ENCODE measurements at places on chromosomes 4 and X. TPM values are rescaled to one million over a fixed set of nuclear protein-coding genes. Genes with fewer than 3 reads are reported as not detected.

PAK3 gene
- total RNA-seq: 4.0 TPM

HSFX3 gene
- not detected for total RNA-seq

SEPTIN6 gene
- 57.6 TPM for total RNA-seq

SSX4B gene
- total RNA-seq: not detected

ADGRL3 gene
- 68.3 TPM for total RNA-seq

TRAM1L1 gene
- 9.7 TPM for total RNA-seq

MAGEA6 gene
- total RNA-seq: not detected

CXCL3 gene
- total RNA-seq: 2.8 TPM
